ENCODE measurements at places on chromosomes 2 and 18. TPM values are rescaled to one million over a fixed set of nuclear protein-coding genes. Genes with fewer than 3 reads are reported as not detected.

GRCh38 chr18:27073404-27073830 lies 111.7 kb downstream of the CHST9 start:
- no peaks in the 10 kb centered on the region for H3K27me3 ChIP-seq
- no peaks in the 10 kb centered on the region for H3K4me1 ChIP-seq
- H3K36me3 ChIP-seq = no peaks in the 10 kb centered on the region
- DNase-seq = no peak
- H3K4me3 ChIP-seq = no peak overlapping the region
- no peak overlapping the region for H3K27ac ChIP-seq

GRCh38 chr2:82780050-82780449 lies 1679.0 kb downstream of the SUCLG1 start:
- no peak overlapping the region for H3K27ac ChIP-seq
- H3K36me3 ChIP-seq = no peaks in the 10 kb centered on the region

- no peaks in the 10 kb centered on the region for H3K4me1 ChIP-seq
- no peak overlapping the region for H3K4me3 ChIP-seq
- no peaks in the 10 kb centered on the region for H3K27me3 ChIP-seq
- H3K27ac ChIP-seq = no peak overlapping the region
- DNase-seq = no peak
Measured at GRCh38 chr2:167987026-167987425, 260.4 kb downstream of the STK39 start.

DNA sequence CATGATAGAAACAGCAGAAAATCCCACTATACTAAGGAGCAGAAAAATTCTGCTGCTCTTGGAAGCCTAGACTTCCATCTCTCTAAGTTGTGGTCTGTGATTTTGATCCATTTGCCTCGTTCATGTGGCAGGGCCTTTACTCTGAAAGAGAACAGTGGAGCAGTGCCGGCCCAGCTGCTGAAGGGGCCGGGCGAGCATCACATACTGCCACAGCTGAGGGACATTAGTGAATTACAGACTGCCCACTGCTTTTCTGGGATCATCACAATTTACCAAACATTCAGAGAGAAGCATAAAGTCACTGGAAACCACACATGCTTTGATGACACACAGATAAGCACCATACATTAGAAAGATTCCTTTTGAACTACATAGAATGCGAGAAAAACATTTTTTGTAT lies 217.0 kb upstream of the BOD1L2 start:
- peaks cover 3% of the 10 kb centered on the region for H3K4me1 ChIP-seq
- H3K36me3 ChIP-seq = peaks cover 19% of the 10 kb centered on the region
- no peak overlapping the region for H3K27ac ChIP-seq

- peaks cover 15% of the 10 kb centered on the region for H3K4me1 ChIP-seq
- no peak overlapping the region for H3K27ac ChIP-seq
- peaks cover 21% of the 10 kb centered on the region for H3K36me3 ChIP-seq
- no peaks in the 10 kb centered on the region for H3K27me3 ChIP-seq
- no peak for DNase-seq
Measured at GRCh38 chr18:36814994-36815393, 13.8 kb downstream of the TPGS2 start.

GRCh38 chr2:173001664-173002604 lies 73.7 kb upstream of the MAP3K20 start:
- no peaks in the 10 kb centered on the region for H3K4me1 ChIP-seq
- H3K27me3 ChIP-seq = peaks cover 11% of the 10 kb centered on the region
- H3K36me3 ChIP-seq = no peaks in the 10 kb centered on the region
- DNase-seq = no peak
- H3K4me3 ChIP-seq = no peak overlapping the region

DNA sequence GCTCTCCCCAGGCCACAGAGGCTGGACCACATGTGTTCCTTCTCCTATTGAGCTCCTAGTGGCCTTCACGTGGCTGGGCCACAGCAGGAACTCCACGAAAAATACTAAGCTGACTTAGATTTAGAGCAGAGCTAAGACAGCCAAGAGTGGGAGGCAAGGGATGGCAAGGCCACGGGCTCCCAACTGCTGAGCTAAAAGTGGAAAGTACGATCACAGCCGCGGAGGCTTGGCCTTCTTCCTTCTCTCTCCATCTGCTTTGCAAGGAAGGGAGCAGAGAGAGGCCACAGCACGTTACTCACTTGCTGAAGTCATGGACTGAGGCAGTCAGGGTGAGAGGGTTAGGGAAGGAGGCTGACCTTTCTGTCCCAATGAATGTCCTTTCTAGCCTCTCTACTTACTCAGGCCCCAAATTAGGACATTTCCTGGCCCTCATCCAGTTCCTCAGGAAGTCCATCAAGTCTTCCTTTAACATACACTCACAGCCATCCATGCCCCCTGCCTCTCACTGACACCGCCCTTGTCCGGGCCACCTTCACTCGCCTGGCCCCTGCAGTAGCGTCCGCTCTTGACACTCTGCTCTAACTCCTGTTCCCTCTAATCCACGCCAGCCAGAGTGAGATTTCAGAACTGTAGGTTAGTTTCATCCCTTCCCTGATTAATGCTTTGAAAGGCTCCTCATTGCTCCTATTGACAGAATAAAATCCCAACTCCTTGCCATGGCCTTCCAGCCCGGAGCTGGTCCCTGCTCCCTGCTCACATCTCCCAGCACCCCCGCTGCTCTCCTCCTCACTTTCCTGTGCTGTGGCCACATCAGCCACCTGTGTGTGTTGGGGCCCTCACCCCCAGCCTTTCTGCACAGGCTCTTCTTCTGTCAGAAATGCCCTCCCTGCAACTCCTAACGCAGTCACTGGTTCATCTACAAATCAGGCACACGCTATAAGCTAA lies 204.2 kb downstream of the CYP26B1 start:
- H3K27ac ChIP-seq = no peak overlapping the region
- peaks cover 11% of the 10 kb centered on the region for H3K27me3 ChIP-seq
- H3K4me1 ChIP-seq = no peaks in the 10 kb centered on the region
- no peak for DNase-seq

- H3K27ac ChIP-seq = peak overlapping the region; percentile 2
- H3K27me3 ChIP-seq = no peaks in the 10 kb centered on the region
- H3K36me3 ChIP-seq = peaks cover 46% of the 10 kb centered on the region
- DNase-seq = peak; percentile 69
Measured at GRCh38 chr2:46909771-46910419, 5.7 kb downstream of the MCFD2 start.

GRCh38 chr2:135424849-135425248 lies 106.2 kb downstream of the ZRANB3 start:
- peaks cover 34% of the 10 kb centered on the region for H3K36me3 ChIP-seq
- H3K27ac ChIP-seq = no peak overlapping the region
- peaks cover 2% of the 10 kb centered on the region for H3K4me1 ChIP-seq
- H3K27me3 ChIP-seq = no peaks in the 10 kb centered on the region

DNA sequence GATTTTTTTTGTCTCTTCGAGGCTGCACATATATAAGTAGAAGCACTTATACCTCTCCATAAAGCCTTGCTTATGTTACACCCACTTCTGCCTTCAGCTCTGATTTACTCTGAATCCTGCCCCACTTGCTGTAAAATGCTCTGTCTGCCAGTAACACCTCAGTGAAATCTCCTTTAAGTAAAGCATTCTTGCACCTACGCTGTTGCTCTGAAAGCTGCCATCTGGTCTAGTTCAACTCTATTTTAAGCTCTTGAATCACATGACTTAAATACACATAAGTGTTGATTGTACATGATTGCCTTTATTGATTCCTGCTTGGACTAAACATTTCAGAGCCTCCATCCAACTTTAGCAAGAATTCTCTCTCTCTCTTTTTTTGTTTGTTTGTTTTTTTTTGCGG lies 609.0 kb upstream of the CELF4 start:
- no peak overlapping the region for H3K27ac ChIP-seq
- no peaks in the 10 kb centered on the region for H3K4me1 ChIP-seq
- H3K4me3 ChIP-seq = no peak overlapping the region
- DNase-seq = no peak

DNA sequence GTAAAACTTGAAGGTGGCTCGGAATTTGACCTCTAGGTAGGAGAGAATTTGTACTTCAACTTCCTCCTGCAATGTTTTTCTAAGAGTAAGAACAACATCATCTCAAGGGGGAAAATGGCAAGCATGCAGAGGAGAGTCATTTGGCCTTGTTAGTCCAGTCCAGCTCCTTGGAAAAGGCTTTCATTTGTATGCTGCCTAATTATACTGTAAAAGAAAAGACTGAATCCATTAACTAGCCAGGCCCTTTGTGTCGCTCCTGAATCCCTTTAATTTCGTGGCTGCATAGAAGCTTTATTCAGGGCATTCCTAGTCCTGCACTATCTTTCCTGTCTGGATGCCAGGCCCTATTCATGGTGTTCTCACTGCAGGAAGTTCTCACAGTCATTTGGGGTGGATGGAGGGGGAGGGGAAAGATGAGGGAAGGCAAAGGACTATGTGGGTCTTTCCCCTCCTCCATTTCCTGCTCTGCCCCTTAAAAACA lies 36.0 kb downstream of the PHLPP1 start:
- H3K27ac ChIP-seq = no peak overlapping the region
- DNase-seq = no peak

DNA sequence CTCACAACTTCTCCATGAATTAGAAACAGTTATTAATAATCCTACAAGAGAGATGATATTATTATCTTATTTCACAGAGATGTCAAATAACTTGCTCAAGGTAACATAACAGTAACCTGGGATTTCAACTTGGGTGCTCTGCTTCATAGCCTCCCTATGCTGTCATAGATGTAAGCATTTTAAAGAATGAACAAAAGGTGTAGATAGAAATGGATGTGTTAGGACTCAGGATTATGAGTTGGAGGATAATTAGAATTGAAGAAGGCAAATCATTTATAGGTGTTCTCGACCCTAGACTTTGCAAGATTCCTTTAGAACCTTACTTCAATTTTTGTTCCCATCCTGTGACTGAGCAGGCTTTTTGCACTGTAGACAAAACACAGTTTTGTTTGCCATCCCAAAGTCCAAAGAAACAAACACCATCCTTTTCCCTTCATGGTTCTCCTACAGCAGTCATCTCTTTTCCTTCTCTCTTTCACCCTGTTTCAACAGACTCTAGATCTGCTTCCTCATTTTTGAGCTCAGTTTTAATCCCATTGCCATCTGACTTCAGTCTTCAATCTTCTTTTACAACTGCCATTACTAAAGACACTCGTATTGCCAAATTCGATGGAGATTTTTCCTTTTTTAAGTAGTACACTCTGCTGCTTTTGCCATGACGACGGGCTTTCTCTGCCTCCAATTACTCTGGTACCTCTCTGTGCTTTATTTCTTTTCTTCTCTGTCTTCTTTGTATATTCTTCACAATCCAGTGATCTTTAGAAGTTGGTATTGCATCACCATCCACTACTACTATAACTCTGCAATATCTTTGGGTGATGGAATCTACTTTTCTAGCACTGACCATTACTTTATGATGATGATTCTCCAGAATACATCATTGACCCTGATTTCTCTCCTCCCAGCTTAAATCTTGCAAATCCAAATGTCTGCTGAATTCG lies 4.5 kb downstream of the HNMT start:
- H3K27ac ChIP-seq = no peak overlapping the region

DNA sequence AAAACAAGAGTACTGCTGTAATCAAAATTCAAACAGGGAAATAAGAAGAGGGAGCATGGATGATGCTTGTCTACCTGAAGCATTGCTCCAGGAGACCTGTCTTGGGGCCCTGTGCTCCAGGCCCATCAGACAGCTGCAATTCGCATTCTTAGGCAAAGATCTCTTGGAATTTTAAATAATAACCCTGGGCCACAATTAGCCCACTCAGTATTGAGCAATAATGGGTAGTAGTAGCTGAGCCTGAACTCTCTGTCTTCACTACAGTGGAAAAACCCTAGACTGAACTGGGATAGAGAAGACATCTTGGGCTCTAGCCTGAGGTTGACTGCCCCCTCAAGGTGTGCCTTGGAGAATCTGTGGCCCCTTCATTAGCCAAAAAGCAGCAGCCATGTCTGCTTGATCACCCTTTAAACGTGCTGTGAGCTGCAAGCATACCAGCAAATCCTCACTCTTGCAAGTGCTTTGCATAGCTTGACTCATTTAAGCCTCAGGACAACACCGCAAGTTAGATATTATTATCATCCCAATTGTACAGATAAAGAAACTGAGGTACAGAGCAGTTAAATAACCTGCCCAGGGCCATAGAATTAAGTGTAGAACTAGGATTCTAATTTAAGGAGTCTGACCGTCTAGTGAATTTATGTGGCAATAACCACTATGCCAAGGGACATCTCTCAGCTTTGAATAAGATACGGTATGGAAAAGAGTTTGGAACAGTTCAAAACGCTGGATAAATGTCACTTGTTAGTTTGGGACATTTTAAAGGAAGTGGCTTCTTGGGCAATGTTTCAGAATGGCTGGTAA lies 69.0 kb downstream of the DDX1 start:
- no peak overlapping the region for H3K4me3 ChIP-seq
- no peak for DNase-seq
- H3K4me1 ChIP-seq = no peaks in the 10 kb centered on the region
- H3K27me3 ChIP-seq = no peaks in the 10 kb centered on the region

GRCh38 chr2:96821113-96821675 lies 5.1 kb downstream of the CNNM3 start:
- peaks cover 48% of the 10 kb centered on the region for H3K4me1 ChIP-seq
- H3K27ac ChIP-seq = no peak overlapping the region
- DNase-seq = no peak
- H3K27me3 ChIP-seq = no peaks in the 10 kb centered on the region

- H3K27me3 ChIP-seq = peaks cover 3% of the 10 kb centered on the region
- H3K36me3 ChIP-seq = no peaks in the 10 kb centered on the region
- no peak overlapping the region for H3K4me3 ChIP-seq
- no peak overlapping the region for H3K27ac ChIP-seq
Measured at GRCh38 chr2:143901185-143901842, 618.6 kb downstream of the ZEB2 start.

GRCh38 chr2:232387451-232388171 lies 9.1 kb downstream of the ALPP start:
- no peaks in the 10 kb centered on the region for H3K4me1 ChIP-seq
- no peak overlapping the region for H3K4me3 ChIP-seq
- no peak for DNase-seq
- no peaks in the 10 kb centered on the region for H3K36me3 ChIP-seq
- H3K27me3 ChIP-seq = peaks cover 55% of the 10 kb centered on the region
- H3K27ac ChIP-seq = no peak overlapping the region

GRCh38 chr2:27839022-27839618 lies 51.1 kb downstream of the RBKS start:
- no peaks in the 10 kb centered on the region for H3K27me3 ChIP-seq
- peaks cover 4% of the 10 kb centered on the region for H3K36me3 ChIP-seq
- no peak for DNase-seq
- no peaks in the 10 kb centered on the region for H3K4me1 ChIP-seq

Gene GPBAR1
- total RNA-seq = 0.14 TPM

Gene COLEC12
- not detected for total RNA-seq

Gene MROH2A
- not detected for total RNA-seq

Gene C2orf72
- 0.34 TPM for total RNA-seq

Gene CNOT9
- total RNA-seq = 84.7 TPM

Gene DNPEP
- total RNA-seq = 71.6 TPM

Gene IL36B
- total RNA-seq = not detected
